ENCODE measurements at places on chromosomes 4 and X.
A peak's percentile ranks its signal among the peaks of the same experiment; 100 is the strongest.

- DNase-seq = peak; percentile 14
Measured at GRCh38 chrX:8179656-8180055, 8.6 kb upstream of the VCX2 start.

DNA sequence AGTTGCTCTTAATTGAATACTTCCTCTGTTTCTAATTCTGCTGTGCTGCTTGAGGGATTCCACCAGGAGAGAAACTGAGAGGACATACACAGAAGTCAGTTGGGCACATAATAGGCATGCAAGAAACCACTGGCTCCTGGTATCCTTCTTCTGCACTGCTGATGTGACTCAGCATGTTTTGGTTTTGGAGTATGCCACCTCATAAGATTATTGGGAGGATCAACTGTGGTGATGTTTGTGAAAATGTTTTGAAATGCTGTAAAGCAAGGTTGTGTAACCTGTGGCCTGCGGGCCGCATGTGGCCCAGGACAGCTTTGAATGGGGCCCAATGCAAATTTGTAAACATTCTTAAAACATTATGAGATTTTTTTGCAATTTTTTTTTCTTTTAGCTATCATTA lies 119.6 kb downstream of the GATB start:
- DNase-seq = peak; percentile 20

- DNase-seq = no peak
Measured at GRCh38 chrX:134173541-134174272, 63.3 kb upstream of the CCDC160 start.

DNA sequence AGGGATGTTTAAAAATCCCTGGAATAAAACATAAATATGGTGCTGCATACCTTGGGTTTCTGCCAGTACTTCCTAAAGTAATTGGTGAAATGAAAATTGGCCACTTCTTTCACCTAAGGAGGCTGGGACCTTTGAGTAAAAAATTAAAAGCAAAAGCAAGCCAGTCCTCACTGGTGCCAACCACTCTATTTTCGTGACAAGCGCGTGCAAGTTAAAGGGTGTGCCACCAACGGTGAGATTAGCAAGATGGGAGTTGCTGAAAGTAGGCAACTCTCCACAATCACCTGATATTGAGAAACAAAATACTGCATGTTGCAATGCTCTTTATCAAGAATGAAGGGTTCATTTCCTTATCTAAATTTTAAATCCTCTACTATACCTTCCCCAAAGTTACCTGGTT lies 19.7 kb upstream of the RTL9 start:
- DNase-seq = peak; percentile 1

GRCh38 chr4:10239982-10240654 lies 123.5 kb upstream of the WDR1 start:
- no peak for DNase-seq

GRCh38 chr4:153084224-153084979 lies 119.8 kb upstream of the TRIM2 start:
- no peak for DNase-seq

- DNase-seq = no peak
Measured at GRCh38 chr4:2432991-2433530, 14.3 kb downstream of the CFAP99 start.

DNA sequence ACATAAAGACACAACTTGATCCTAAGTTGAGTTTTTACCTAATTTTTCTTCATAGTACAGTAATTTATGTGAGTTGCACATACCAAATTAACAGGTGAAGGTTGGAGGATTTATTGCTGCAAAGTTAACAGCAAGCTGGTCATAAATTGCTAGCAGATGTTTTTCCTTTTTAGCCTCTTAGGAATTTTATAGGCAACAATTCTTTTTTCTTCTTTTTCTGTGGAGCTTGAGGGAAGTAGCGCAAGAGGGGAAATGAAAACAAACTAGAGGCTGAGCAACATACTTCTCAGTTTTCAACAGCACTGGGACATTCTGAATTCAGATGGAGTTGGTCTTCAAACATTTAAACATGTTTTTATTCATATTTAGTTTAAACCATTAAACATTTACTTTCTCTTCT lies 63.7 kb upstream of the TLR2 start:
- no peak for DNase-seq

GRCh38 chrX:7102119-7102518 lies 45.4 kb upstream of the STS start:
- DNase-seq = no peak
